ENCODE measurements at places on chromosomes 5 and 9.

DNA sequence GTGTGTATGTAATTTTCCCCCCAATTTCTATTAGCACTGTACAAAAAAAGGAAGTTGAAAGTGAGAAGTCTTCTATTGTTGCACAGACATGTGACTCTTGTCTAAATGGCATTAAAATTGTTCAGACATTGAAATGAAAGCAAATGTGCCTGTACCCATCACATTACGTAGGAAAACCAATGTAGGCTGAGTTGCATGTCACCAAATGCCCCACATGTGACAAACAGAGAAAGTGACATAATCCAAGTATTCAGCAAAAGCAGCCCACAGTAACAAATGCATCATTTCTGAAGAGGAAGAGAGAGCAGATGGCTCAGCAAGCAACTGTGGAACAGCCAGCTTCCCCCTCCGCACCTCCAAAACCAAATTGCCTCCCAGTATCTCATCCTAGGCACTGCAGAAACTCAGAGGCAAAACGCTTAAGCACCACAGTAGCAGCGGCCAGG is 161.5 kb upstream of the NR4A3 start:
- no peak for DNase-seq

- no peak for DNase-seq
Measured at GRCh38 chr5:72608926-72609325, 101.7 kb upstream of the ZNF366 start.

GRCh38 chr5:95417971-95418370 is 26.8 kb downstream of the FAM81B start:
- no peak for DNase-seq

DNA sequence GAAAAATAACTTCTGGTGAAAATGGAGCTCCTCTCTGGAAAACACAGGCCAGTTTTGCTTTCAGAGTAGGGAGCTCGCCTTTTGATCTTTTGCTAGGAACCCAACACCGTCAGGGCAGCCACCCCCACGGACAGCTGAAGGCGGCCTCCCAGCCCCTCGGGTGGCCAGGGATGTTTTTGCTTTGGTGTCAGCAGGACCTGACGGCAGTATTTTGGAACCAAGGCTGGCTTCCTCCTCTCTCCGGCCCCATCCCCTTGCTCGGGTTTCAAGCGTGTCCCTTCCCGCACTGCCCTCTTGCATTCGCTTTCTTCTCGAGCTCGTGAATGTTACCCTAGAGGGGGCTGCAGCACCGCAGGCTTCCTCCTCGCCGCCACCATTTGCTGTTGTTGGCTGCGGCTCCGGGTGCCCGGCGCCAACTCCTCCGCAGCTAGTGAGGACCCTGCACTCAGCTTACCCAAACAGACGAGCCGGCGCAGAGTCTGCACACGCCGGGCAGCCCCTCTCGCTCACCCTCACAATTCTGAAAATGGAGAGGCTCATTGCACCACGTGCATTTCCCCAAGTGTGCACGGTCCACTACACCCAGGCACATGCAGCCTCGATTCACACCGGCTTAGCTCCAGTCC is 35.5 kb upstream of the ADAMTSL1 start:
- DNase-seq = no peak

DNA sequence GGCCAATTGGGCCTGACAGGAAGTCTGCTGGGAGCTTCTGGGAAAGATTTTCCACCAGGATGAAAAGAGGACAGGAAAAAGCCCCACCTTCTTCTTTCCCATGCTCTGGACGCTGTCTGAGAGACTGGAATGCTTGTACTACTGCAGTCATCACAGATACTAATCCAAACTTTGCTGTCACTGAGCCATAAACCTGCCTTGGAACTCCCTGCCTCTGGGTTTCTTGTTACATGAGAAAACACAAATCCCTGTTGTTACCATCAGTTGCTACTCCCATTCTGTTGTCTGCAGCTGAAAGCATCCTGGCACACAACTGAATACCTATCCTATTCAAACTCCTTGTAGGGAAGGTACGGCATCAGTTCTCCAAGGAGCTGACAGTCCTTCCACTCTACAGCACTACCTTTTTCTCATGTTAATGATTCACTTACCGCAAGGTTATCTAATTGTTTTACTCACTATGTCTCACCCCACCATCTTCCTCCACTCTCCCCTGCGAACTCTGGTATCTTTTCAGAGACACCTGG is 167.5 kb downstream of the CDK5RAP2 start:
- no peak for DNase-seq

- peak; percentile 64 for DNase-seq
Measured at GRCh38 chr5:172283020-172283861, at the start of gene UBTD2. Gene UBTD2 (minus strand): TSS chr5:172283764. CDS start chr5:172283665, 99 bp downstream.

GRCh38 chr9:20903212-20903611 is 128.2 kb downstream of the HACD4 start:
- DNase-seq = no peak

- peak; percentile 53 for DNase-seq
Measured at GRCh38 chr5:1594357-1595106, 70.8 kb upstream of the LPCAT1 start.

GRCh38 chr9:90526386-90526785 is 116.2 kb downstream of the DIRAS2 start:
- DNase-seq = no peak

GRCh38 chr5:168377525-168377924 is 86.1 kb downstream of the WWC1 start:
- DNase-seq = no peak

- no peak for DNase-seq
Measured at GRCh38 chr9:109894921-109895758, 115.1 kb downstream of the PALM2AKAP2 start.

- no peak for DNase-seq
Measured at GRCh38 chr5:147617191-147617606, 107.3 kb upstream of the DPYSL3 start.

- DNase-seq = peak; percentile 17
Measured at GRCh38 chr9:129568560-129569501, 52.1 kb downstream of the C9orf50 start.

- DNase-seq = no peak
Measured at GRCh38 chr5:59428391-59428790, 465.1 kb downstream of the PDE4D start.

DNA sequence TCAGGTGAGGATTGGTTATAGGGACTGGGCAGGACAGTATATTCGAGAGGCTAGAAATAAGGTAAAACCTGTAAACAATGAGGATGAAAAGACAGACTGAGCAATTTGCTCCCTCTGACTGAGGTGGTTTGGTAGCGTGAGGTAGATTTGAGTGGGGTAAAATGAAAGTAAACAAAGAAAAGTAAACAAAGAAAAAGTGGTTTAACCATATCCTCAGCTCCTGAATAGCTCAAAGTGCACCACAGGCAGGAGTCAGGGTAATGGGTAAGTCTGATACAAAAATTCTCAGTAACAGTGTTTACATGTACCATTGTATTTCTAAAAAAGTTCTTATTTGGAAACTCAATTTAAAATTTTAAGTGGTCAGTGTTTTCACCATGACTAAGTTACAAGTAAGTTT is 203.1 kb upstream of the ARRDC3 start:
- no peak for DNase-seq

DNA sequence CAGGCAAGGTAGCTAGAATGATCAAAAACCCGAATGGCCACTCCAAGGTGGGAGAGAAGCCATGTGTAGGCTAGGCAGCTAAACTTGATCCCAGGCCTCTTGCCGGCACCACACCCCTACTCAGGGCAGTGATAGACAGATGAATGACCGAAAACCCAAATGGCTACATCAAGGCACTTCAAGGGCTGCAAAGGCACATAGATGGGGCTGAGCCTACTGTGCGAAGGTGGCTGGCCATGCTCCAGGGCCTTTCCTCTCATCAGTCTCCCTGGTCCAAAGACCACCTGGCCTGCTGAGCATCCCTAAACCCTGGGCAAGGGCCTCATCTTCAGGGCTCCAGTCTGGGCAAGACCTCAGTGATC is 3.7 kb upstream of the TIFAB start:
- no peak for DNase-seq

DNA sequence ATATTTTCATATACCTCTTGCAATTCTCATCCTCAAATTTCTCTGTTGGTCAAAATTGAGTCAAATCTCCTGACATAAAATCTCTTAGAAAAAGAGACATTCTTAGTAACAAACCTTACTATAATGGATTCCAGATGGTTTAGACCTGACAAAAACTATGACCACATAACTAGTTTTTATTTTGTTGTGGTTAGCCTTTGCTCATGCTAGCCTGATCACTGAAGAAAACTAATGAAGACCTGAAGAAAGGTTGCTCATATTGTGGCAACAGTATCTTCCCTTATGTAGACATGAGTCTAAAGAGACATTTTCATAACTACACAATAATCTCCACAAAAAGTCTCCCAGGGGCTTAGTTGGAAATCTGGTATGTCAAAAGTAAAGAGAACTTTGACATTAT is 274.1 kb upstream of the TMEM161B start:
- no peak for DNase-seq

- no peak for DNase-seq
Measured at GRCh38 chr9:86600977-86601376, 246.8 kb upstream of the TUT7 start.

DNA sequence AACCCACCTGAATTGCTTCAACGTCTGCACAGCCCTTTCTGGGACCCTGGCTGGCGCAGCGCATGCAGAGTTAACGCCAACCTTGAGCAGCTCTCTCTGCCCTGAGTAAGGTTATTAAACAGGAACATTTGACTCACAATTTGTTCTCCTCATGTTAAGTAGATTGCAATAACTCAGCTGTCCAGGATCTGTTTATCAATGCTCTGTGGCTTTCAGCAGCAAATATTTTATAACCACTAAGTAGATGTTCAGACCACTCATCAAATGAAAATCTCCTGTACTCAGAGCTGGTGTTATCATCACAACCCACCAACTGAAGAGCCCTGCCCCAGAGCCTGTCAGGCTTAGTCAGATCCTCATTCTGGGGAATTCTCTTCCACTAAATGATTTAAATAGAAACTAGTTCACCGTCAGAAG is 403.0 kb downstream of the ZNF608 start:
- no peak for DNase-seq

- no peak for DNase-seq
Measured at GRCh38 chr5:126394211-126394788, 28.9 kb upstream of the GRAMD2B start.

- DNase-seq = peak; percentile 71
Measured at GRCh38 chr5:178145965-178146820, 7.5 kb downstream of the NHP2 start.

- DNase-seq = no peak
Measured at GRCh38 chr5:56677690-56678305, 137.6 kb upstream of the MAP3K1 start.

DNA sequence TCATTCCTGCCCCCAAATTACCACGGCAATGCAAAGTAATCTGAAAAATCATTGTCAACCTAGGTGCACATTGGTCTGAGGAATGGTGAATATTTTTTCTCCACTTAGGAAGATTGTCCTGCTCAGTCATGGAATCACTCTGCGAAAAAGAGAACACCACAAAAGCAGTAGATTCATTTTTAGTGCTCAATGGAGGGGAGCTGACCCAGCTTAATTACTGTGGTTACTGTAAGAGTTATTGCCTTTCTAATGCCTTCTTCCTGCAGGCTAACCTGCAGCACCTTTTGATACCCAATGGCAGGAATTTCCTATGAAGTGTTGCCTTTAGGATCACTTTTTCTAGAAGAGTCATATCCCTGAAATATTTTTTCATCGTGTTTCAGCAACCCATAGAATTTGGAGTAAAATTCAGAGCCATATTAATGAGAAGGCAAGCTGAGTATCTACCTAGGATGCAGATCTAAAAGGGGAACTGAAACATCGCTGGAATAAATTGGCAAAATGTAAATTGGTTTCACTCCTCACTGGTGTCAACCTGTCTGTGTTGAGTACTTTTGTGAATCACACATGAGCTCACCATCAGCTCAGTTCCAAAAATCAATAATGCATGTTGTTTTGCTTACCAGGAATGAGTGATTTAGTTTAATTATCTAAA is 464.5 kb downstream of the CSNK1G3 start:
- DNase-seq = no peak
